Panc1 (cell line): ENCODE measurements at places on chromosomes 5 and 9.

- H3K4me3 ChIP-seq = no peak overlapping the region
- no peak overlapping the region for H3K27ac ChIP-seq
- H3K36me3 ChIP-seq = no peaks in the 10 kb centered on the region
- H3K4me1 ChIP-seq = no peaks in the 10 kb centered on the region
Measured at GRCh38 chr5:60346393-60346792, 353.6 kb downstream of the DEPDC1B start.

- DNase-seq = no peak
- H3K4me3 ChIP-seq = no peak overlapping the region
- H3K27ac ChIP-seq = no peak overlapping the region
- no peaks in the 10 kb centered on the region for H3K4me1 ChIP-seq
- H3K27me3 ChIP-seq = no peaks in the 10 kb centered on the region
- H3K36me3 ChIP-seq = no peaks in the 10 kb centered on the region
Measured at GRCh38 chr9:2418619-2419018, 203.0 kb upstream of the VLDLR start.

GRCh38 chr9:85089188-85089969 lies 419.9 kb downstream of the NTRK2 start:
- H3K27me3 ChIP-seq = no peaks in the 10 kb centered on the region
- H3K27ac ChIP-seq = no peak overlapping the region
- H3K4me1 ChIP-seq = no peaks in the 10 kb centered on the region
- no peak overlapping the region for H3K4me3 ChIP-seq
- H3K36me3 ChIP-seq = no peaks in the 10 kb centered on the region
- DNase-seq = no peak

DNA sequence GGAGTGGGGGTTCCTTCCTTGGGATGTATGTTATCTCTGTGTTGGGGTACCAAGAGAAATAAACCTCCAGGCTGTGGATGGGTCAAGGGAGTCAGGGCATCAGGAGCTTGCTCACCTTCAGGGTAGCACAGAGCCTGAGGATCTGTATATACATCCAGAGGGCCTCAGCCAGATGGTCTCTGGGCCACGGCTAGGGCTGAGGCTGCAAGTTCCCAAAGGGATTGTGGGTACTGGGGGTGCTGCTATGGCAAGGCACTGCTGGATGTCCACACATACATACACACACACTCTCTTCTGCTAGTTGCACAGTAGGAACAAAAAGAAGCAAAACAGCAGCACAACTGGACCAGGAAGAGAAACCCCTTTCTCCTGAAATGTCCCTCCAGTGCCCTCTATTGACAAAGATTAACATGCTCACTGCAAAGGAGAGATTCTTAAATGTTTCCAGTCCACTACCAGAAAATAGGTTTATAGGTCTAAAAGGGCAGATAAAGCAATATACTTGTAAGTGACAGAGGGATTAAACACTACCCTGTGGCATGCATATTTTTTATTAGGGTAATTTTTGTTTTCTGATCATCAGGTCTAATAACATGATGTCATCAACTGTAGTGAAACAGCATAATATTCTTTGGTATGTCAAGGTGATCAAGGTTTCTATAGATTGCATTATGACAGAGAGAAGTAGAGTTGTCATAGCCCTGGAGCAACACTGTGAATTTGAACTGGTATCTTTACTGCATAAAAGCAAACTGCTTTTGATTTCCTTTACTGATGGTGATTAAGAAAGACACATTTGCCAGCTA lies 56.3 kb upstream of the KCNN2 start:
- H3K27me3 ChIP-seq = no peaks in the 10 kb centered on the region
- peak; percentile 8 for DNase-seq
- H3K27ac ChIP-seq = no peak overlapping the region
- no peak overlapping the region for H3K4me3 ChIP-seq
- no peaks in the 10 kb centered on the region for H3K36me3 ChIP-seq
- no peaks in the 10 kb centered on the region for H3K4me1 ChIP-seq

GRCh38 chr9:127059030-127059429 lies 63.4 kb downstream of the ANGPTL2 start:
- H3K36me3 ChIP-seq = no peaks in the 10 kb centered on the region
- H3K4me3 ChIP-seq = no peak overlapping the region
- H3K27ac ChIP-seq = no peak overlapping the region
- H3K27me3 ChIP-seq = no peaks in the 10 kb centered on the region
- no peak for DNase-seq
- H3K4me1 ChIP-seq = no peaks in the 10 kb centered on the region

DNA sequence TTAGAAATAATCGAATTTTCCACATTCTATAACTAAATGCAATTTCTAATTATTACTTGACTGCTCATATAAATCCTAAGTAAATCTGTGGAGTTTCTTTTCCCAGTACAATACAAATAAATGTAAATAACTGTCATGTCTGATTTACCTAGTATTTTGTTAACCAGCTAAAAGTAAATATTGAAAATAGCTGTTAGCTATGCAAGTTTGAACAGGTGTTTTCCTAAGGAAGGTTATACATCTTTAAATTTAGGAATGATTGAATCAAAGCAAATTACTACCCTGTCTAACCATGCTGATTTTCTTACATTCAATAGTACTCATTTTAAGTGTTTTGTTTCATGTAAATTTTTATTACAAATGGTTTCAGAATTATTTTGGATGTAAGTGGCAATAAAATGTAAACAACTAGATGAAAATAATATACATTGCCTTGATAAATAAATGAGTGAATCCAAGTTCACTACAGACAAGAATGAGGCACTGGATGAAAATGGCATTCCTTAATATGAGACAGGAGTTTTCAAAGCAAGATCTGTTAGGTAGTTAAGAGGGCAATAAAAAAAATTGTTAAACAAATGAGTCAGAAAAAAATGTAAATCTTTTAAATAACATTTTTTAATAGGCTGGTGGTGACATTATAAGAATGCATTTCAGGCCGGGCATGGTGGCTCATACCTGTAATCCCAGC lies 15.8 kb downstream of the MCIDAS start:
- no peaks in the 10 kb centered on the region; the same call in 1 of the 2 replicates for H3K27me3 ChIP-seq
- no peaks in the 10 kb centered on the region for H3K36me3 ChIP-seq
- H3K4me1 ChIP-seq = peaks cover 7% of the 10 kb centered on the region; the same call in 1 of the 2 replicates
- no peak for DNase-seq

- no peak for DNase-seq
- H3K4me3 ChIP-seq = no peak overlapping the region
- no peaks in the 10 kb centered on the region for H3K36me3 ChIP-seq
- no peaks in the 10 kb centered on the region for H3K4me1 ChIP-seq
Measured at GRCh38 chr5:29089591-29090130, 2051.3 kb upstream of the CDH9 start.

DNA sequence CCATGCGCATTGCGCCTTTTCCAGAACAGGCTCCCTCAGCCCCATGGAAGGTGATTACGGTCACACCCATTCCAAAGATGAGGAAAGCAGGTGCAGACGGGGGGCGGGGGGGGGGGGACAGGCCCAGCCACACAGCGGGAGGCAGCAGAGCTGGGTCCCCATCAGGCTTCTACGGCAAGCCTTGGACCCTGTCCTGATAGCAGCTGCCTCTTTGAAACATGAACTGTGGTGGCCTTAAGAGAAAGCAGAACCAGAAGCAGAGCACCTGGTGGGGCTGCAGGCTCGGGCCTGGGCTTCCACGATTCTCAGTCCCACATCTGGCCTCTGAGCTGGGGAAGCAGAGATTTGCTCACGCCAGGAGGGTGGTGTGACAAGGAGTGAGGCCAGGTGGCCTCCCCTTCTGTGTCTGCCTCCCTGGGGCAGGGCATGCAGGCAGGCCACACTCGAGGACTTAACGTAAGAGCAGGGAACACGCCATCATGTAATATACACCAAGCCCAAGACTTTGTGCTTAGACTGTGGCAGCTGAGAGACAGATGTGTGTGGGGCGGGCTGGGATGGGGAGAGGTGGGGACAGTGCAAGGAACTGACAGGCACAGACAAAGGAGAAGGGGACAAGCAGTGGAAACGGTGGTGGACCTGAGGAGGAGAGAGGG lies 14.2 kb upstream of the PHYKPL start:
- H3K27ac ChIP-seq = no peak overlapping the region
- DNase-seq = no peak
- no peaks in the 10 kb centered on the region for H3K4me1 ChIP-seq
- no peak overlapping the region for H3K4me3 ChIP-seq

DNA sequence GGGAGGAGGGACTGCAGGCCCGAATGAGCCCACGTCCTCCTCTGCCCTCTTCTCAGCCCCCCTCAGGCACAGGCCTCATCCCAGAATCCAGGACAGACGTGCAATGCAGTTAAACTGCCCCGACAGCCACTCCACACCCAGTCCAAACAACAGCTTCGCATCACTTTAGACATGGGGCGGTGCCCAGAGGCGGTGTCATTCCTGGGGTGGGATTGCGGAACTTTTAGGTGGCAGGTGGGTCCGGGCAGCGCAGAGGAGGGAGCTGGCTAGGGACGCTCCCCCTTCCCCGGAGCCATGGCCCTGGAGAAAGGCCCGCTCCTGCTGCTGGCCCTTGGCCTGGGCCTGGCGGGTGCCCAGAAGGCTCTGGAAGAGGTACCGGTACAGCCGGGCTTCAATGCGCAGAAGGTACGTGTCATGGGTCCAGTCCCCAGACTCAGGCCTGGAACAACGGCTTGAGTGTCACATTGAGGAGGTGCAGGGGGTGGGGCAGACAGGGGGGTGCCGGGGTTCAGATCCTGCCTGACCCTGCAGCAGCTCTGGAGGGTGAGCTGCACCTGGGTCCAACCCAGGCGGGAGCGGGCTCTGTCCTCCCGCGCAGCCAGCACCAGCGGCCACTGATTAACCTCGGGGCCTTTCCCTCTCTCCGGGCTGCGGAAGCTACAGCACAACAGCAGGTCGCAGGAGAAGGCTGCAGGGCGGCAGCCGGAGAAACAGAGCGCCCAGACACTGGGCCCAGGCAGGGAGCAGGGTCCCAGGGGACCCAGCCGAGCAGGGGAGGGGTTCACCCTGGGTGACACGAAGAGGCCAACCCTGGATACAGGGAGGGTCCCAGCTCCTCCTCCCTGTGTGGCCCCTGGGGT lies 25.2 kb downstream of the GLT6D1 start:
- no peaks in the 10 kb centered on the region for H3K27me3 ChIP-seq
- H3K4me1 ChIP-seq = no peaks in the 10 kb centered on the region
- H3K36me3 ChIP-seq = no peaks in the 10 kb centered on the region
- H3K27ac ChIP-seq = no peak overlapping the region
- DNase-seq = no peak

DNA sequence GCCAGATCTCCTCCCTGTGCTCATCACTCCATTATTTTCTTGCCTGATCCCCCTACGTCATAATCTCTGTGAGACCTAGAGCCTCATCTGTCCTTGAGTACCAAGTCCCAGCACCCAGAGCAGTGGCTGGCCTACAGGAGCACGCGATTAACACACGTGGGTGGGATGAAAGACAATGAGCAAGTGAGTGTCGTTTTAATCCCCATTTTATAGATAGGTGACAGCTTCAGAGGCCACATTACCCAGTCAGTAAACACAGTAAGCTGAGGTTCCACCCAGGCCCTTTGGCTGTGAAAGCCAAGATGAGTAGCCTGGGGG lies 17.3 kb downstream of the TRUB2 start:
- H3K27me3 ChIP-seq = no peaks in the 10 kb centered on the region
- DNase-seq = no peak
- no peaks in the 10 kb centered on the region for H3K36me3 ChIP-seq
- H3K4me1 ChIP-seq = no peaks in the 10 kb centered on the region
- H3K27ac ChIP-seq = no peak overlapping the region

DNA sequence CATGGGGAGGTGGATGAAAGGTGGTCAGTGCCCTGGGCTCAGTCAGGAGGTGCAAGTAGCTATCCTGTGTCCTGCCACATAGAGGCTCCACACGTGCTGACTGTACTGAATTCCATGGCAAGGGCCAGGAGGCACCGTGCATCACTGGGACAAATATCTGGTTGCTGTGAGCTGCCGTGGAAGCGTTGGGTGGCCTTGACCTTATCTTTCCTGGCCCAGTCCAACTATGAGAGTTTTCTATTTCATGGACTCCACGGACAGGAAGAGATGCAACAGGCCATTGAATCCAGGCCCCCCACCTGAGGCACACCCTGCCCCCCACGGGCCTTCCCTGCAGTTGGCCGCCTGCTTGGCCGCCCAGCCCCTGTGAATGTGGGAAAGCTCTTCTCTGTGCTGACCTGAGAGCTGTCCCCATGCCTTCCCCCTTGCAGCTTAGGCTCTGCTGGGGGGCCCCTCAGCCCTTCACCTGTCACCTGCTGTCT lies 1.7 kb downstream of the GRHPR start:
- peaks cover 16% of the 10 kb centered on the region; the same call in 1 of the 2 replicates for H3K36me3 ChIP-seq
- peak overlapping the region; percentile 96 for H3K27ac ChIP-seq
- peaks cover 27% of the 10 kb centered on the region for H3K4me1 ChIP-seq

GRCh38 chr9:72537671-72538070 lies 16.3 kb downstream of the TMC1 start:
- peaks cover 2% of the 10 kb centered on the region; the same call in 1 of the 2 replicates for H3K4me1 ChIP-seq
- DNase-seq = no peak
- H3K4me3 ChIP-seq = no peak overlapping the region
- H3K27me3 ChIP-seq = no peaks in the 10 kb centered on the region

DNA sequence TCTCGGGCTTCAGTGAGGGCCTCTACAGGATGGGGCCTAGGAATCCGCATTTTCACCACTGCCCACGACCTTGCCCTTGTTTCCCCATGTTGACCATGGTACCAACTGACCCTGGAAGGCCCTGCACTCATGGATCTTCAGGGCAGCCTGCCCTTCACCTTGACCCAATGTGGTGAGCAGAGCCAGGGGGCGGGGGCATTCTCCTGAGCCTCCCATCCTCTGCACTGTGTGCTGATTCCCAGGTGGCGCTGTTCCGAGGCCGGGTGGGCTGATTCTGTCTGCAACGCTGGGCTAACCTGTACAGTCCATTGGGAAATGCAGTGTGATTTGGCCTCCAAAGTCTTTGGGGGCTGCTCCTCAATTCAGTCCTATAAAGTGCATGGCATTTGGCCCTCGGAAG lies 68.7 kb downstream of the SHB start:
- DNase-seq = no peak
- peak overlapping the region; percentile 39; the same call in 1 of the 2 replicates for H3K27ac ChIP-seq
- H3K4me1 ChIP-seq = peaks cover 53% of the 10 kb centered on the region
- H3K27me3 ChIP-seq = no peaks in the 10 kb centered on the region

GRCh38 chr9:21598749-21599148 lies 116.6 kb upstream of the IFNE start:
- H3K27me3 ChIP-seq = no peaks in the 10 kb centered on the region
- H3K4me3 ChIP-seq = no peak overlapping the region
- no peaks in the 10 kb centered on the region for H3K36me3 ChIP-seq
- H3K4me1 ChIP-seq = no peaks in the 10 kb centered on the region
- H3K27ac ChIP-seq = no peak overlapping the region

DNA sequence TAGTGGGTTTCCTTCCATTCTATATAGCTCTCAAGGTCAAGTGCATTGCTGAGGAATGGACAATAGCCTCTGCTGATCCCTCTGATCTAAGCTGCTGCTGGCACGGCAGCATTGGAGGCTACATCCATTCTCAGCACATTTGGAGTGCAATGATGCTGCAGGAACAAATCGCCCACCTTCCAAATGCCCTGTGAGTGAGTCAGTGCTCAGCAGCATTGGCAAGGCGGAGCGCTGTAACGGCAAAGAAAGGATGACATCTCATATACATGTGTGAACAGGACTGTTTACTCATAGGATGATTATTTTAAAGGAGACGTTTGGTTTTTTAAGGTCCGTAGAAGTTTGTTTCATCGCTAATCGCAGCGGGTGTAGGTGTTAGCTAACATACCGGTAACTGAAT lies 408.7 kb downstream of the ARHGEF28 start:
- H3K27ac ChIP-seq = no peak overlapping the region
- no peak for DNase-seq
- H3K4me1 ChIP-seq = peaks cover 7% of the 10 kb centered on the region; the same call in 1 of the 2 replicates
- H3K4me3 ChIP-seq = no peak overlapping the region
- no peaks in the 10 kb centered on the region for H3K36me3 ChIP-seq
- H3K27me3 ChIP-seq = peaks cover 3% of the 10 kb centered on the region; the same call in 1 of the 2 replicates

- no peak overlapping the region for H3K4me3 ChIP-seq
- no peak overlapping the region for H3K27ac ChIP-seq
- no peaks in the 10 kb centered on the region for H3K4me1 ChIP-seq
- no peaks in the 10 kb centered on the region; the same call in 1 of the 2 replicates for H3K36me3 ChIP-seq
- no peak for DNase-seq
Measured at GRCh38 chr5:172082180-172082579, 75.7 kb upstream of the FBXW11 start.
